ENCODE measurements at places on chromosomes 6 and 20.

DNA sequence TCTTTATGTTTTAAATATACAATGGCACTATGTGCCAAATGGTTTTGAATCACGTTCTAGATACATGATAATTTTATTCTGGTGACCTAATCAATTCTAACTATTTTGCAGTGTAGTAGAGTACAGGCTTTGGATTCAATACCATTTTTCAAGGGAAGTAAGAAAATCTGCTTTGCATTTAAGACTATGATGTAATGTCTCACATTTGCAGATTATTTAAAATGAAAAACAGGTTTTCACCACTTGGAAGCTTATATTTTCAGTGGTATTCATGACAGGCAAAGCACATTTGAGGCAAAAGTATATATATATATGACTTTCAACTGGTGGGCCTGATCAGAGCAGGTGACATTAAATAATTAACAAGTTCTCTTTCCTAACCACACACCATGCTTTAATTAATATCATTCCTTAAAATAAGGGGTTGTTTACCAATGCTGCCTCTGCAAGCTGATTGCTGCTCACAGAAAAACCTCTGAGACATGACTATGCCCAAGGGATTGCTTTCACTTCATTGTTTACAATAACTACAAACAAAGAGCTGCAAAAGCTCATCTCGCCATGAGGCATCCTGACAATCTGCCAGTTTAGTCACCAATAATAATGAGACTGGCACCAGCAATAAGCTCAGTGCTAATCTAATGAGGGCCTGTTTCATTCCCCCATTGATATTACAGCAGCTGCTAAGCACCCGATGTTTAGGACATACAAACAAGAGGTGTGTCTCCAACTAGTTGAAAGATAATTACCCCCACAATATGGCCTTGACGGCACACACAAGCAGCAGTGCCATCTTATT is 1176.0 kb upstream of the GJE1 start:
- DNase-seq, result no peak

DNA sequence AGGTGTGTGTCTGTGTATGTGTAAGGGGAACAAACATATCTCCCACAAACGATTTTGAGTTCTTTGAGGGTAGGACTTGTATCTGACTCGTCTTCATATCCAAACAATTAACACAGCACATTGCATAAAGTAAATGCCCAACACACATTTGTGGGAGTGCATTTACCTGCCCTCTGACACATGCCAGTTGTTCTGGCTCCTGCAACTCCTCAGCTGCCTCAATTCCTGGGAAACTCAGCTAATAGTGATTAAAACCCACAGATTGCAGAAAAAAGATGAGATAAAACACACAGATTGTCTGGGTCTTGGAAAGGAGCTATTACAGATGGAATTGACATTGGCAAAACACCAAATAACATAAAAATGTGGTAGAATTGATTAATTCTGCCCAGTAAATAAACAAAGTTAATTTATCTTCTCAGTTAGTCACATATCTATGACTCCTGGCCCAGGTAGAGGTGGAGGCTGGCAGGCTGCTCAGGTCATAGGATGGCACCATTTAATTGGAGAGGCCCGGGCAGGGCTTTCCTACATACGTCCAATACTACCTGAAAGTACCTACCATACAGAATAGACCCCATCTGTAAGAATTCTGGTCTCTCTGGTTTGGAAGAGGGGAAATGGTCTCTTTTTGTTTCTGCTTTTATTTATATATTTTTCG is 71.5 kb upstream of the IFNGR1 start:
- DNase-seq, result no peak

DNA sequence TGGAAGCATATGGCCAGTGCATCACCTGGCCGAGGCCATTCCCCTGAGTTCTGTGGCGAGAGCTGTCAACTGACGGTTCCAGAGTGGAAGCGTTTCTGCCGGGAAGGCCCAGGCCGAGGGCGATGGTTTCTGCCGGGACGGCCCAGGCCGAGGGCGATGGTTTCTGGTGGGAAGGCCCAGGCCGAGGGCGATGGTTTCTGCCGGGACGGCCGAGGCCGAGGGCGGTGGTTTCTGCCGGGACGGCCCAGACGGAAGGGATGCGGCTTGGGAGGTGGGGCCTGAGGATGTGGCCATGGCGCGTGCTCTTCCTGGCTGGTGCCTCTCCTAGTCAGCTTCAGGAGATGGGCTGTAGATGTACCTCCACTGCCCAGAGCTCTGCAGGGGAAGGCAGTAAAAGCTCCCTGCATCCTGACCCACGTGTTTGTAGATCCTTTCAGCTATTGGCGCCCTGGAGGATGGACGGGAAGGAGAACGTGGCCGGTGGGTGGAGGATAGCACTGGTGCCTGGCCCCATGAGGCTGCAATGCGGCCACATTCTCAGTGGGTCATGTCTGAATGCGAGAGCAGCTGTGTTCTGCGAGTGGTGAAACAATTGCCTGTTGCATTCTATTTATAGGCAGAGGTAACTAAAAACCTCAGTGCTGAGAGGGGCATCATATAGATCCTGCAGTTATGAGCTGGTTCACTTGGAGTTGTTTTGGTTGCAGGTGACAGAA is 12.8 kb downstream of the TPD52L2 start:
- no peak for DNase-seq

- no peak for DNase-seq
Observed at GRCh38 chr20:37463726-37464494, 57.1 kb upstream of the NNAT start.

DNA sequence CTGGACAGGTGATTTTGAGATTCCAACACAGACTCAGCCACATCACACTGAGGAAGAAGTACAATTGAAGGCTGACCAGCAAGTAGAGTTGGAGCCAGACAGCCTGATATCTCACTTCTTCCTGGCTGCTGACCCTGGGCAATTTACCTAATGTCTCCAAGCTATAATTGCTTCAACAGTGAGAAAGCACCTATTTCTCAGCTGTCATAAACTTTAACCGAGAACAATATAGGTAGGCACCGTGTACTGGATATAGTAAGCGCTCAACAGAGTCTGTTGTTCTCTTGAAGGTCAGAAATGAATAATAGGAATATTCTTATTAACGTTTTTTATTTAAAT is 28.3 kb downstream of the STX7 start:
- DNase-seq, result no peak

Measured in head of caudate nucleus (tissue), 42 donors.